ENCODE measurements at places on chromosomes 3 and 15.
A peak's percentile ranks its signal among the peaks of the same experiment; 100 is the strongest.

DNA sequence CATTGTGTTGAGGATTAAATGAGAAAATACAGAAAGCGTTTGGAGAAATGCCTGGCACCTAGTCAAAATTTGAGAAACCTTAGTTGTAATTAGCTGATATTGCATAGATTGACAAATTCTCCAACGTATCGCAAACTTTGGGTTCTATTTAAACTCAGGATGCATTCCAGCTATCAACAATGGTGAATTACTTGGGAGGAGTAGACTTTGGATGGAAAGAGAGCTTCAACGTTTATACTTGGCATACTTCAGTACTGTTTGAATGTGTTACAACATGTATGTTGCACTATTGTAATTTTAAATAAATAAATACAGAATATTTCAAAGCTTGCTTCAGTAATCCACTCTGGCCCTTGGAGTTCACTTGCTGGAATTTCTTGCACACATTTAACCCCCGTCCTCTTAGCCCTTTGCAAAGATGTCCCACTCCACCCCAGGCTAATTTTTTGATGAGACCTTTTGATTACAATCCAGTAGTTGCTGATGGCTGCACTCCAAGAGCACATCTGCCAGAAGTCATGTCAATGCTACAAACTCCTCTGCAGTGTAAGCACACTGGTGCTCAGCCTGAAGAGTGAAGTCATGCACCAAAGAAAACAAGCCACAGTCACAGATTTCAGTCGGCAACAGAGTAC lies 4.7 kb upstream of the DIS3L start:
- DNase-seq, result peak; percentile 72

DNA sequence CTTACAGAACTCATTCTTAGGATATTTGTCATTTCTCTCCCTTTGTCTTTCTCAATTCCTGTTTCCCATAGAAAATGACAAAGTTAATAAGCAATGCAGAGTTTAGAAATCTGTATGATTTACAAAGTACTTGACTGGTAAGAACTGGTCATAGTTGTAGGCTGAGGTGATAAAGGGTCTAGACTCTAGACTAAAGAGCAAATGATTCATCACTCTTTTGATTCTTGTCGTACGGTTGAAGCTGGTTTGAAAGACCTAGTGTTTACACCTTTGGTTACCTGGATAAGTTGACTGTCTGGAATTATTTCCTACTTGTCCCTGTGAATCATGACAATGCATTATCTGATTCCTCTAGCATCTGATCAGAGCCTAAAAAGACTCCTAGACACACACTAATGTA lies 58.9 kb upstream of the TP63 start:
- no peak for DNase-seq

GRCh38 chr3:40930756-40931155 lies 268.5 kb upstream of the CTNNB1 start:
- no peak for DNase-seq

- DNase-seq, result no peak
Observed at GRCh38 chr3:138687236-138687635, 78.7 kb downstream of the FAIM start.

GRCh38 chr15:61530769-61531168 lies 301.7 kb upstream of the RORA start:
- no peak for DNase-seq

- DNase-seq, result no peak
Observed at GRCh38 chr3:123808812-123809211, 75.3 kb downstream of the MYLK start.

DNA sequence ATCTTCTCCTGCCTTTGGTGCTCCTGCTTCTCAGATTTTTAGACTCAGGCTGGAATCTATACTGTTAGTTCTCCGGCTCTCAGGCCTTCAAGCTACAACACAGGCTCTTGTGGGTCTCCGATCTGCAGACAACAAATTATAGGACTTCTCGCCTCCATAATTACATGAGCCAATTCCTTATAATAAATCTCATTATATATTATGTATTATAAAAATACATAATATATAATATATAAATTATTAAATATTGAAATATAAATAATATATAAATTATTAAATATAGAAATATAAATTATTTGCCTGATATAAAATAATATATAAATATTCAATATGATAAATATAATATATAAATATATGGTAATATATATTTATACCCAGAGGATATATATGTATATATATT lies 1214.0 kb downstream of the ROBO2 start:
- DNase-seq, result no peak

GRCh38 chr3:40624189-40624769 lies 99.5 kb downstream of the ZNF621 start:
- no peak for DNase-seq

DNA sequence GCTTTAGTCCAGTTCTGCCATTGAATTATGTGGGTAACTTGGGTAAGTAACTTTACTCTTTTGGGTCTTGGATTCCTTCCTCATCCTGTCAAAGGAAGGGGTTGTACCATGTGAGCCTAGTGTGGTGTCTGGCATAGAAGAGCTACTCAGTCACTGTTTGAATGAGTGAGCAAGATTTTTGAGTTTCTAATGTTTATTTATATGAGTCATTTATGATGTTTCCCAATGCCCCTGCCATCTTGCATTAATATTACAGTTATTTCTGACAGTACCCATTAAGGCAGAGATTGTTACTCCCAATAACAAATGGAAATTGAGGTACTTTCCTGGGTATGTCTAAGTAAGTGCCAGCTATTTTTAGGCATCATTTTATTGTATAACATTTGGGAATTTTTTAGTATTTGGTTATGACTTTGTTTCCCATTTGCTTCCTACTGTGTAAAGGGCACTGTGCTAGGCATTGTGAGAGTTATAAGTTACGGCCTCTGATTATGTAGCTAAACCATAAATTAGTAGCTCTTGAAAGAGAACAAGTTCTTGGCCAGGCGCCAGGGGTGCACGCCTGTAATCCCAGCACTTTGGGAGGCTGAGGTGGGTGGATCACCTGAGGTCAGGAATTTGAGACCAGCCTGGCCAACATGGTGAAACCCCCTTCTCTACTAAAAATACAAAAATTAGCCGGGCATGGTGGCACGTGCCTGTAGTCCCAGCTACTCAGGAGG lies 23.5 kb downstream of the NR1D2 start:
- no peak for DNase-seq

- no peak for DNase-seq
Observed at GRCh38 chr3:56291953-56292352, 176.3 kb downstream of the ERC2 start.

DNA sequence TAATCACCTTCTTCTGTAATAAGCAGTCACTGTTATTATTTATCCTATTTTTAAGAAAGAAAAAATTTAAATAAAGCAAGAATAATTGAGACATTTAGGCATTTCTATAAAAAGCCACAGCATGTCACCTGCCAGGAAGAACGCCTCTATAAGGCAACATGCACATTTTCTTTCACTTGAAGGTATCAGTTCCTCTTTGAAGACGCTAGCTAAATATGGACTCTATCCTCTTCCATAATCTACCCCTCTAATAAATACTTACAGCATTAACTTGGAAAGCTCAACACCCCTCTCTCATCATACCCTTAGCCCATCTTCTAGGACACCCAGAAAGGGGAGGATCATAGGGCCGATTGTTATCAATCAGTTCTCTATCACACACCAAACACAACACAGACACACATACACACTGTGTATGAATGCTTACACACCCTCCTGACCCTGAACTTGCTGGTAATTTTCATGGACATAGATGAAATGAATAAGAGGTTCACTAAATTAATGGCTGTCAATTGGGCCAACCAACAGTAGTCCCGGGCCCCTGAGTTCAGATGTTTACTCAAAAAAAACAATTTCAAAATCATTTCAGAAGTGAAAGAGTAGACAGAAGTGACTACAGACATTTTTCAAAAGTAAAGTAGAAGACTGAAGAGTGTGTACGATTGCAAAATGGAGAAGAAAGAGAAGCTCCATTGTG lies 102.5 kb downstream of the ZMAT3 start:
- DNase-seq, result no peak

DNA sequence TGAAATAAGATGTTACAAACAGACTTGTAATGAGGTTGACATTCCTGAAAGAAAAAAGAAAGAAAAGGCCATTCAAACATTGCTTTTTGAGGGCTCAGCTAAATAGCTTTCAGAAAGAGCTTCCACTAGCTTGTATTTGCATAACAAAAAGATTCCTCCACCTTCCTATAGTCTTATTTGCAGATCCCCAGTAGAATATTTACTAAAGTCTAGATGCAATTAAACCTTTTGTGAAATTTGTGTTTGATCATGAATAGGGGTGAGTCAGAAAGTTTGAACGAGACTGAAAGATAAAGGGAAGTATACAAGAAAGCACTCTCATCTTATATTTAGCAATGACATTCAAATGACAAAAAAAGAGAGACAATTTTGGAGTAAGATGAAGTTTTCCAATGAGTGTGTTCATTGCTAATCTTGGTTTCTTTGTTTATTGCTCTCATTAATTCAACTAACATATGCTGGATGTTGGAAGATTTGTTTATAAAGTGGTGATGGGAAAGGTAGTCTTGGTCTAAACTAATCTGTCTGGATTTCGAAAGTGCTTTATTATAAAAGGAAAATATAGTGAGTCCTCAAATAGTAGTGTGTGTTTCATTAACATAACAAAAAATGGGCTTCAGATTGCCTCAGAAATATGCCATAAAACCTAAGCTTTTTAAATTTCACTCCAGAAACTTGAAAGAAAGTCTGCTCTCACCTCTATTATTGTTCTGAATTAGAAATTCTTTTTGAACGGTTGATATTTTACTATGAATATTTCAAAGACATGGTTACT lies 9.1 kb upstream of the CADPS start:
- DNase-seq, result no peak

Data from AG09319 (cell line).